NCI-H1417 treated with DMSO at 0.1 percent for 48 hours (cell line): ENCODE measurements at places on chromosomes 7 and 10.

GRCh38 chr7:27032839-27033238 lies 63.0 kb downstream of the HOXA1 start:
- DNase-seq, result peak; percentile 80

- DNase-seq, result no peak
Observed at GRCh38 chr7:37726016-37726415, 42.5 kb downstream of the GPR141 start.

- DNase-seq, result no peak
Observed at GRCh38 chr10:11612021-11613001, 861 bp upstream of the USP6NL start.

DNA sequence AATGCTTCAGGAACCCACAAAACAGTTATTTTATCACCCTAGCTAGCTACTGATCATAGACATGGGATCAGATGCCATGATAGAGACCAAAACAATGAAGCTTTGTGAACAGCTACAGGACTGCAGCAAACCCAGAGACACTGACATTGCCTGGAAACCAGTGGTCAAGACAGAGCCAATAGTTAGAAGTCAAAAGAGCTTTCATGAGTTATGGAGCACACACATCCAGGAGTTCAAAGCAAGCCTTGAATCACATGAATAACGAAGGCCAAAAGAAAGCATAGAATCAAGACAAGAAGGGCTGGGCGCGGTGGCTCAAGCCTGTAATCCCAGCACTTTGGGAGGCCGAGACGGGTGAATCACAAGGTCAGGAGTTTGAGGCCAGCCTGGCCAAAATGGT lies 34.5 kb upstream of the GSAP start:
- DNase-seq, result no peak
